ENCODE measurements at places on chromosomes 5 and 9.
A peak's percentile ranks its signal among the peaks of the same experiment; 100 is the strongest.

- DNase-seq: no peak
Observed at GRCh38 chr5:135344349-135344748, 54.7 kb downstream of the MACROH2A1 start.

- DNase-seq: peak; percentile 15
Observed at GRCh38 chr9:124659099-124659659, 111.9 kb downstream of the NR6A1 start.

DNA sequence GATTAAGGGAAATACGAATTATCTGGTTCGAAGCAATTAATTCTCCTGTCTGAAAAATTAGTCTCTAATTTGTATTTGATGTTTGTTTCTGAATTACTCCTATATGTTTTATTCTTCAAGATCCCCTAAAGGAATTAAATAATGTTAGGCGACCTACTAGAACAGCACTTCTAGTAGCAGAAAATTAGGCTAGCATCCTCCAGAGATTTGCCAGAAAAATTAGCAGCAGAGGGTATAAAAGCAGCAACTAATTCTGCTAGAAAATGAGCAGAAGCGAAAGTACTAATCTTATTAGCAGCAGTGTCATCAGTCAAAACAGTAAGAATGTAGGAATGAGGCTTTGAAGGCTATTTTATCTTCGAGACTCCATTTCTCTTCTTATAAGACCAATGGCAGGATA, 114.3 kb upstream of the PJA2 start:
- DNase-seq: no peak

GRCh38 chr5:172076761-172077244, 70.4 kb upstream of the FBXW11 start:
- DNase-seq: no peak

DNA sequence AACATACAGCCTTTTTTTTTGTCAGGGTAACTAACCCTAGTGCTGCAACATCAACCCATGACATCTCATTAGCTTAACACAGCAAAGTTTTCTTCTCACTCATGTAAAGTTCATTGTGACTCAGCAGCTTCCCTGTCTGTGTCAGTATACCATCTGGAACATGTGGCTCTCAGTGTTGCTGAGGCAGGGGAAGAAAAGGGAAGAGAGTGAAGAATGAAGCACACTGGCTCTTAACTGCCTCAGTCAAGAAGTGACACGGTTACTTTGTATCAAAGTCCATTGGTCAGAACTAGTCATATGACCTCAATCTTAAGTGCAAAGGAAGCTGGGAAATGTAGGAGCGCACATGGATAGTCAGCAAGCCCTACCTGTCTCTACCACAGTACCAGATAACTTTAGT, 185.0 kb upstream of the ELL2 start:
- no peak for DNase-seq

- DNase-seq: no peak
Observed at GRCh38 chr5:10485897-10486296, 44.2 kb downstream of the ROPN1L start.

GRCh38 chr9:125977223-125977622, 230.1 kb downstream of the PBX3 start:
- DNase-seq: no peak

GRCh38 chr5:172334196-172334595, 50.6 kb upstream of the UBTD2 start:
- DNase-seq: no peak

- DNase-seq: no peak
Observed at GRCh38 chr5:150836064-150836463, 10.3 kb upstream of the IRGM start.

DNA sequence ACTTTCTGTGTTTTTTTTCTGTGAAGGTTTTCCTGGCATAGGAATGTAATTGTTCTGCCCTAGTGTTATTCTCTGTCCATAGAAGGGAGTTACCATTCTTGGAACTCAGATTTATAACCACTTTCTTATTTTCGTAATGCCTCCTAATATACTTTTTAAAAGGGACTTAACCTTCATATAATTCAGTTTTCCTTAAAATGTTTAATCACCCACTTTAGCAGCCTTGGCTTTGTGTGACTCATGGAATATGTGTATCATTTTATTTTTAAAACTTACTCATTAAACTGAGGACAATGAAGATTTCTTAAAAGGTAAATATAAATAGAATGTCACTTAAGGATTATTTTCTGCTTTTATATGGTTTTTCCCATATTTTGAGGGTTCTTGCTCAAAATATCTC, 50.0 kb downstream of the RAI14 start:
- no peak for DNase-seq

- DNase-seq: peak; percentile 12
Observed at GRCh38 chr5:83306572-83307241, 164.8 kb upstream of the VCAN start.

DNA sequence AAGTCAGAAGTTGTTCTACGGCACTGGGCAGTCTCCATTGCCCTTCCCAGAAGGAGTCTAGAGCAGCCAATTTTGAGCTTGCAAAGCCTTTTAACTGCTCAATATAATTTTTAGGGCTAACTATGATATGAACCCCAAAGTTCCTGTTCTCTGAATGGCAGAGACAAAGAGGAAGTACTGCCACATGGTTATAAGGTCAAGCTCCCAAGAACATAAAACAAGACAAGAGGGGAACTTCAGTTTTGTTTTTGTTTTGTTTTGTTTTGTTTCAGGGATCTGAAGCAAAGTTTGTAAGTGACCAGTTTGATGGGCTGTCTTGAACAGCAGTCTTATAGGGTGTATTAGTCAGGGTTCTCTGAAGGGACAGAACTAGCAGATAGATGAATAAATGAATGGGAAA, 11.9 kb upstream of the SMC2 start:
- DNase-seq: no peak

GRCh38 chr9:92463387-92463786, 18.9 kb downstream of the ASPN start:
- no peak for DNase-seq

GRCh38 chr5:141420855-141421488, at the start of gene PCDHGA11:
Gene PCDHGA11 (plus strand): TSS chr5:141421051. CDS start chr5:141421228, 177 bp downstream.
- peak; percentile 33 for DNase-seq

DNA sequence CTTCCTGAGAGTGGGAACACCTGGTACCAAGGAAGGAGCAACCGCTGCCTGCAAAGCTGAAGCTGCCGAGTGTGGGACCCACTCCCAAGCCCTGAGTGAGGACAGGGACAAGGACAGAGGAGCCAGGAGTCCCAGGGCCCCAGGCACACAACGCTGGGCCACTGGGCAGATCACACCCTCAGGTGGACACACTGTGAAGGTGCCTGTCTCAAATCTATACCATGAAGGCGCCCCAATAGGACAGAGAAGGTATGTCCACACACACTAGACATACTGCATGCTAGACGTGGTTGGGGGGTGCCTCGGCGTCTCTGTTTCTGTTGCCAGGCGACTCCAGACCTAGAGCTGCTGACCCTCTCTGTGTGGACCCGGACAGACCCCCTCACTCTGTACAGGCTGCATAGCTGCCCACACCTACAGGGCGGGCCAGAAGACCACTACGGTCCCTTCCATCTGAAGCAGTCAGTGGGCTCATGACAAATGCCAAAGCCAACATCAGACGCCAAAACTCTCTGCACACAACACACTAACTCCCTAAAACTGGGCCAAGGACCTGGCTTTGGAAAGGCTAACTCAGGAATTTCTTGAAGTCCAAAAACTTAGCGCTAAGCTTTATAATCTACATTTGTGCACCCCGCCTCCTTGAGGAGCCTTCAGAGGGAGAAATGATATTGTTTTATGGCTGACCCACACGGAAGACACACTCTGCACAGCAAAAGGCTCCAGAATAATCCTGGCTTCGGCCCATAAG, 60.7 kb downstream of the ROR2 start:
- no peak for DNase-seq

DNA sequence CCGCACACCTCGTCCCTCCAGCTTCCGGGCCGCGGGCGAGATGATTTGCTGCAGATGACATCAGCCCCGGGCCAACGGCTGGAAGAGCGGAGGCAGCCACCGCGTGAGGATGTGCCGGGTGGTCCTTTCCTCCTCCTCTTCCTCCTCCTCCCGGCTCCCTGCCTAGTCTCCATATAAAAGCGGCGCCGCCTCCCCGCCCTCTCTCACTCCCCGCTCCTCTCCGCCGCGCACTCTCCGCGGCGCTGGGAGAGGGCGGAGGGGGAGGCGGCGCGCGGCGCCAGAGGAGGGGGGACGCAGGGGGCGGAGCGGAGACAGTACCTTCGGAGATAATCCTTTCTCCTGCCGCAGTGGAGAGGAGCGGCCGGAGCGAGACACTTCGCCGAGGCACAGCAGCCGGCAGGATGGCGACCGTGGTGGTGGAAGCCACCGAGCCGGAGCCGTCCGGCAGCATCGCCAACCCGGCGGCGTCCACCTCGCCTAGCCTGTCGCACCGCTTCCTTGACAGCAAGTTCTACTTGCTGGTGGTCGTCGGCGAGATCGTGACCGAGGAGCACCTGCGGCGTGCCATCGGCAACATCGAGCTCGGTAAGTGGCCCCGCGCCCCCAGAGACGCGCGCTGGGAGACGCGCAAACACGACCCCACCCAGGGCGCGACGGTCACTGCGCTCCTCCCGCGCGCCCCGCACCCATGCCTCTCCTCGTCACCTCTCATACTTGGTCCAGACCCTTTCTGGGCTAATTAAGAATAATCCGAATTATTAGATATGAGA, at the start of gene MAP1B:
TSS of gene MAP1B (plus strand) at position 345 of the 770 bp plus-strand sequence. CDS start at position 402, 57 bp downstream.
- DNase-seq: no peak

DNA sequence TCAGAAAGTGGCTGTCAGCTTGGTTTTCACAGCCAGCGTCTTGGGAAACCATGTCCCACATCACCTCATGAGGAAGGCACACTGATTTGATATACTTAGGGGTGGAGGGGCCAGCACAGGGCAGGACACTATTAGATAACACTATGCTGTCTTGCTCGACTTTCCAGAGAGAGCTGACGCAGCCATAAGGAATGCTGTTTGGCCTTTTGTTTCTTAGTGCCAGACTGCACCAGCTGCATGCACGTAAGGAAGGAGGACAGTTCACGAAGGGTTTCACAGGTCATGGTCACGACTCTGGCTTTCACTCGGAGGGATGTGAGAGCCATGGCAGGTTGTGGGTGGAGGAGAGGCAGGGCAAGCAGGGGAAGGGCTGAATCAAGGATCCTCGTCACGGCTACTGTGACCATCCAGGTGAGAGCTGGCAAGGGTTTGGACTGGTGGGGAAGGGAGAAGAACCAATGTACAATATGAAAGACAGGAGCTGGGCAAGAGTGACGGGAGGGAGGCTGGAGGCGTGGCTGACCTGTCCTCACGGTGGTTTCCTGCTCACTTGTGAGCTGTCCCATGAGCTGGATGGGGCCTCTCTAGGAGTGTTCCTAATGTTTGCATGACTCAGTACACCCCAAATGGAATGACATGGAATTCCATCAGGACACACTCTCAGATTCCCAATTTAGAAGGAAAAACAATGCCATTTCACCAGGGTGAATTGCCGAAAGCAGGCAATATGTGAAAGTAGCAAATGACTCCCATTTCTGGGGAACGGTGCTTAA, 61.7 kb downstream of the OTULIN start:
- no peak for DNase-seq

GRCh38 chr9:100296407-100296806, 56.3 kb downstream of the TEX10 start:
- no peak for DNase-seq

- no peak for DNase-seq
Observed at GRCh38 chr9:136643596-136644342, 18.9 kb upstream of the EGFL7 start.

DNA sequence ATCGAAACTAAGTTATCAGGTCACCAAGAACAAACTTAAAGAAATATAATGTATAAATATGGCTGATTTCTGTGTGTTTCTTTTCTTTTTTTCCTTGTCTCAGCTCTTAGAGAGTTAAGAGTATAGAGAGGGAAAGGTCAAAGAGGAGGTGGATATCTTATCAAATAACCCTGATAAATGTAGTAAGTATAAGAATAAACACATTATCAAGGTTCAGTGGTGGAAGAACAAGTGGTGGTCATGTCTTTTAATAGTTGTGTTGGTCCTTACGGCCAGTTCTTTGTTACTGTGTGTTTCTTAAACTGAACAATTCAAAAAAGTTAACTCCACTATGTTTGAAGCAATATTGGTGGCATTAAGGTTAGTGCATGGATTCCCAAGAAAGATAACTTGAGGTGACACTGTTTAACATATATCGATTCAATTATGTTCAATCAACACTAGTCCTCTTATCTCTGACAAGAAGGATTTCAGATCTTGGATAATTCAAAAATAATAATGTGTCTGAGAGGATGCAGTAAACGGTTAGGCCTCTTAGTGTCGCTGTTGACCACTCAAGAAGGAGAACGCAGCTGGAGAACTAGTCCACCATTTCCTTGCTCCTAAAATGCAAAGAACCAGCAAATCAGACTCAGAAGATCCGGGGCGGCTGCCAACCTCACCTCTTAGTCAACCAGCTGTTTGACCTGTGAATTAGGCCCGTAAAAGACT, at the start of gene PCDHGA3:
TSS of gene PCDHGA3 (plus strand) at position 588 of the 711 bp plus-strand sequence. CDS start 205 bp downstream, outside the sequence.
- no peak for DNase-seq

DNA sequence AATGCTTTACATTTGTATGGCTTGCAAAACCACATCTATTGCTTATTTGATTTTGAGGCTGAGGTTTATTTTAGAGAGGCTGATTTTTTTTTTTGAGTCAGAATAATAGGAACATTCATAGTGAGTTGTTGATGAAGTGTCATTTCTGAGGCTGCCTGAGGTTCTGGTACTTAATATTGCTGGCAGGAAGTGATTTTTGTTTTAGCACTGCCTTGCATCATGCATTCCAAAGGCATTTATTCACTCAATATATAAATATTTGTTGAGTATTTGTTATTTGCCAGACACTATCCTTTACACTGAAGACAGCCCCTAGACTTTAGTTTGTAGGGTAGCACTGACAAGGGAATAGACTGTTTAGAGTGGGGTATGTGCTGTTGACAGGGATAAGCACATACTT, 2.7 kb downstream of the RNF20 start:
- DNase-seq: no peak

DNA sequence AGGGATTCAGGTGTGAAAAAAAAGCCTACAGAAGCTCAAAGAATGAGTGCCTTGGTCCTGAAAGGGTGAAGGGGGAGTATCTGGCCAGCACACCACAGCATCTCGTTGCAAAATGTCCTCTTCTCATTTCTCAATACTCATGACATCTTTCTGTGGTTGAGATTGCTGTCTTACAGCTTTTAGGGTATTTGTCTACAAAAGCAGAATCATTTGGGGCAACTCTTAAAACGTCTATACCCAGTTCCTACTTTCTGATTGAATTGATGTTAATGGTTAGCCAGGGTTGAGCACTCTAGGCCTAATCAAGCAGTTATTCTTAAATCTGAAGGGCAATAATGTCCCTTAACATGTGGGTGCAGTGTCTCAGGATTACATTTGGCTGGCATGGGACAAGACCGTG, 21.2 kb upstream of the PCSK5 start:
- no peak for DNase-seq

DNA sequence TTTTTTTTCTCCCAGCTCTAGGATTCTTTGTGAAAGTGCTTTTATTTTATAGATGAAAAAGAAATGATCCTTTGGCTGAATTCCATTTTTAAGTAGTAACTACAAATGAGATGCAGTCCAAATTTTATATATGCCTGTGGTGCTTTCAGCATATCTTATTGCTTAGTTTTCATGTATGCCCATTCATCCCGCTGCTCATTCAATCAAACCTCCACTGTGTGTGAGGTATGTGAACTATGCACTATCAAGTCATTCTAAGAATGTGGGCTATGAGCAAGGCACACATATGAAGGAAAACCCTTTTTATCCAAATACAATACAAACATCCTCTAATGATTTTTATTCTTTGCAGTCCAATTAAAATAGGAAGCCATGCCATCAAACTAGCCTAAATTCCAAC, 1069.1 kb upstream of the DMAC1 start:
- no peak for DNase-seq

- no peak for DNase-seq
Observed at GRCh38 chr5:32317041-32317440, 4.3 kb upstream of the MTMR12 start.

Data from T-helper 2 cell treated with Interferon-gamma antibody and Interleukin-4, amounts not matched to agents 5 μg/mL and 100 μg/mL, for 36 hours (primary cell).